ENCODE measurements at places on chromosomes 13 and 19.

- no peak for DNase-seq
Measured at GRCh38 chr13:107860284-107860683, 355.1 kb downstream of the LIG4 start.

- peak; percentile 45 for DNase-seq
Measured at GRCh38 chr19:18843960-18844359, 12.2 kb downstream of the UPF1 start.

DNA sequence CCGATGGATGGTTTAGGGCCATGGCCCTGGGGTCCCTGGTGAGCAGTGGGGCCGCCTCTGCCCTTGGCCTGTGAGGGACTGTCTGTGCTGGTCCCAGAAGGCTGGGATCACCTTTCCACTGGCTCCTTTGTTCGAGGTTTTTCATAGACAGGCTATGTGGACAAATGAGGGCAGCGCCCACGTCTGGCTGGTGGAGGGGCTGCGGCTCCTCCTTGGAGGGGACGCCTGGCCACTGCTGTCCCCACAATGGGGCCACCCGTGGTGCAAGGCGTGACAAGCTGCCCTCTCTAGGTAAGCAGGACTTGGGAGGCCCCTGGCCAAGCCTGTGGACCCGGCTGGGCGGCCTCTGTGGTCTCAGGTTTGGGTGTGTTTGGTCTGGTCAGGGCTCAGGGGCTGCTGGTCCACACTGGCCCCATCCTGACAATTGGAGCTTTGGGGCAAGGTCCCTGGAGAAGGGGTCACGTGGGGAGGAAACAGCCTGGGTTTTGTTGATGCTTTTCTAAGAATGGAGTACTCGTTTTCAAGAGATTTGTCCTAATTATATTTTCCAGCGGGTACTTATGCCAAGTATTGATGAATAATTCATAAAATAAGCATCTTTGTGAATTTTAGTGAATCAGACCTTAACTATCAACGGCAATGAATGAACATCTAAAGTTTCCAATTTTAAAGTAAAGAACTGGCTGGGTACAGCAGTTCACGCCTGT is 33.3 kb downstream of the MCF2L start:
- DNase-seq, result no peak

GRCh38 chr13:51816604-51817249 is 12.8 kb upstream of the DHRS12 start:
- peak; percentile 61 for DNase-seq

GRCh38 chr19:43619262-43620060 is at the start of gene ZNF428:
Gene ZNF428, minus strand, starts transcription at chr19:43619629. Its CDS starts 5,325 bp downstream, at chr19:43614304.
- peak; percentile 67 for DNase-seq

- peak; percentile 96 for DNase-seq
Measured at GRCh38 chr19:52991484-52991883, 22.2 kb upstream of the ERVV-1 start.

DNA sequence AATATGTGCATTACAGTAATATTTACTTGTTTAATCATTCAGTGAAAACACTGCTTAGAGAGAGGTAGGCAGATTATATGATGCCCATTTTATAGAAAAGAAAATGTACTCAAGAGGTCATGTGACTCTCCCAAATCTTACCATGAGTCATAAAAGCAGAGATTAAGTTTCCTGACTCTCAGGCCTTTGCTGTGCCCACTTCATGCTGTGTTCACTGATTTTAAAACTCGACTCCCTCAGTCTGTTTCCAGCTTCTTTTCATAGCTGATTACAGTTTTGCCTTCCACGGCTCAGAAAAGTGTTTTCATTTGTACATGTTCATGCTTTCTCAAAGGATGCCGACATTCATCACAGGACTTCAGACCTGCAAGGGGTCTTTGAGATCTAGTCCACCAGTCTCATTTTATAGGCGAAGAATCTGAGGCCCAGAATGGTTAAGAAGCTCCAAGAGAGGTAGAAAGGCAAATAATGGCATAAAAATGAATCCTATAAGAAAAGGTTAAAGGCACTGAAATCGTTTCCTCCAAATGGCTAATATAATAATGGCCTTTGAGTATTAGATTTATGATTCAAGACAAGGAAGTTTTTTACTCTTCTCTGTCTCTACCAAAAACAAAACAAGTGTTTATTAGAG is 9.0 kb upstream of the IPO5 start:
- DNase-seq, result peak; percentile 40

GRCh38 chr19:50859849-50860248 is 5.1 kb downstream of the KLK3 start:
- no peak for DNase-seq

DNA sequence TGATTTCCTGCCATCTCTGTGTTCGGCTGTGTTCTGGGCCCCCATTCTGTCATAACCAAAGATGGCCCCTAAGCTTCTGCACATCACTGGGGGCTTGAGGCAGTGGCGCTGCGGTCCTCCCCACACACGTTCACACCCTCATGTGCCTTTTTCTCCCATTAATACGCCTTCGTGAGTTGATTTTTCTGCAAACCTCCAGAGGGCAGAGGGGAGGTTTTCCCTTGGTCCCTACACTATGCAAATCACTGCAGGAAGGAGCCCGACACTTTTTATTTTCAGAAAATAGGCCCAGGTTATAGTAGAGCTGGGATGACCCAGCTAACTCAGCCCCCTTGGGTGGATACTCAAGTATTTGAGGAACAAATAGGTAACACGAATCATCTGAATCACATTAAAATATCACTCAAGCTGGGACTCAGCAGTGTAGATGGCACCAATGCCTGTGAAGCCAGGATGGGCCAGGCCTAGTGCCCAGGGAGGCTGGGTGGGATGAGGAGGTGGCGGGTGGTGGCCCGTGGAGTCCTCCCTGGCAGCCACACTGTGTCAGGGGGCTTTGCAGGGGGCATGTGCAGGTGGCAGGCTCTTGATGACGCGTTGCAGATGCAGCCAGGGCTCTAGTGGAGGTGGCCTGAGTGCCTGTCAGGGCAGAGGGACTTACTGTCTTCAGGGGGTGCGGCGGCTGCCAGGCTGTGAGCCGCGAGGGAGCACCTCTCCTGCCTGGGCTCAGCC is 234.3 kb downstream of the TEX29 start:
- DNase-seq, result no peak

GRCh38 chr13:97686594-97686993 is 252.6 kb downstream of the RAP2A start:
- DNase-seq, result no peak

GRCh38 chr13:43935878-43936277 is 56.2 kb downstream of the LACC1 start:
- no peak for DNase-seq

- no peak for DNase-seq
Measured at GRCh38 chr13:74129500-74130191, 4.6 kb downstream of the KLF12 start.

DNA sequence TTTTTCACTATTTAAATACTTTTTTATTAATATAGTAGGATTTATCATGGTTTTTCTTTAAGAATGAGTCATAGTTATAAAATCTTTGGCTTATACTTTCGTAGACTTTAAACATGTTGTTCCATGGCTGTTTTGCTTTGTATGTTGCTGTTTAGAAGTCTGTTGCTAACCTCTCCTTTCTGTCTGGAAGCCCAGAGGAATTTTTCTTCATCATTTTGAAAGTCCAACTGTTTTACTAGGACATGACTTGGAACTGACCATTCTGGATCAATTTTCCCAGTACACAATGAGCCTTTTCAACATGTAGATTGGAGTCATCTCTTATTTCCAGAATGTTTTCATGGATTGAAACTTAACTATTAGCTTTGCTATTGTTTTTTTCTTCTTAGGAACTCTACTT is 7.9 kb downstream of the CAB39L start:
- DNase-seq, result no peak

GRCh38 chr13:45113233-45114224 is 6.8 kb upstream of the GTF2F2 start:
- no peak for DNase-seq

- peak; percentile 11 for DNase-seq
Measured at GRCh38 chr19:6236310-6237291, 43.2 kb downstream of the MLLT1 start.

DNA sequence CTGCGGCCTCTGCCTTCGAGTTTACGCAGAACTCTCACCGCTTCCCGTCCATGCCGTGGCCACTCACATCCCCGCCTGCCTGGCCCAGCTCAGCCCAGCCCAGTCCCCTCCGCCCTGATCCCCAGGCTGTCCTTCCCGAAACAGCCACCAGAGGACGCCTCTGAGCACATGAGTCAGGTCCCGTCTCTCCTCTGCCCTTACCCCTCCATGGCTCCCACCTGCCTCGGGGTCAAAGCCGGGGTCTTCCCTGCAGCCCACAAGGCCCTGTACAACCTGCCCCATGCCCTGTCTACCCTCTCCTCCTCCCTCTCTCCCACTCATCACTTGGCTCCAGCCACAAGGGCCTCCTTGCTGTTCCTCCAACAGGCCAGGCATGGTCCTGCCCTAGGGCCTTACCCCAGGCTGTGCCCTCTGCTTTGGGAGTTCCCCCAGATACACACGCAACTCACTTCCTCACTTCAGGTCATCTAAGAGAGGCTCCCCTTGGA is 8.1 kb upstream of the SEMA6B start:
- peak; percentile 52 for DNase-seq

GRCh38 chr19:29815231-29815630 is 3.4 kb downstream of the CCNE1 start:
- no peak for DNase-seq

DNA sequence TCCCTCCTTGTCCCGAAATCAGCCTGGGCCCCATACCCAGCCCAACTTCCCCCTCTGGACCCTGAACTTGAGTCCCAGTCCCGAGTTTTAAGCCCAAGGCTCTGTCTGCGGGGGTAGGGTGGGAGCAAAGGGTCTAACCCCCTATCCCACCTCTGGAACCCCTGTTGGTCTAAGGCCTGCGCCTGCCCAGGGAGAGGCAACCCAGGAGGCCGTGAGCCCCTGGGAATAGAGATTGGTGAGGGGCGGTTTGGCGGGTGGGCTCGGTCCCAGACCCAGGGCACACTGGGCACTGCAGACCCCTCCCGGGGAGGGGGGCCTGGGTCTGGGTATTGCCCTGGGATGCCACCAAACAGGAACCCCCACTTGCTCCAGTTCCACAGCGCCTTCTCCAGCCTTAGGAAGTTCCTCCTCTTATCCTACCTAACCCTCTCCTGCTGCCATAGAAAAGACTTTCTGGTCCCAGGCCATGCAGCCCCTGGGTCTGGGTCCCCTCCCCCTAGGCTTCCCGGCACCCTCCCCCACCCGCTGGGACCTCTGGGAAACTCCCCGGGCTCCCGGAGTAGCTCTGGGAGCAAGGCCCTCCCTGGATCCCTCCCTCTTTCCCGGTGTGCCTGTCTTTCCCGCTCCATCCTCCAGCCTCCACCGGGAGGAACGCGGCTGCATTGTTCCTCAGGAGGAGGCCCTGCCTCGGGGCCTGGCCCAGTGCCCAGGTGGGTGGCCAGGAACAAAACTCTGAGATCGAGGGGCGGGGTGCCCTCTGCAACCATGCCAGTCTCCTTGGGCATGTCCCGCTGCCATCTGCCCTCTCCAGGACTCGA is 33.6 kb upstream of the NANOS3 start:
- DNase-seq, result peak; percentile 74

DNA sequence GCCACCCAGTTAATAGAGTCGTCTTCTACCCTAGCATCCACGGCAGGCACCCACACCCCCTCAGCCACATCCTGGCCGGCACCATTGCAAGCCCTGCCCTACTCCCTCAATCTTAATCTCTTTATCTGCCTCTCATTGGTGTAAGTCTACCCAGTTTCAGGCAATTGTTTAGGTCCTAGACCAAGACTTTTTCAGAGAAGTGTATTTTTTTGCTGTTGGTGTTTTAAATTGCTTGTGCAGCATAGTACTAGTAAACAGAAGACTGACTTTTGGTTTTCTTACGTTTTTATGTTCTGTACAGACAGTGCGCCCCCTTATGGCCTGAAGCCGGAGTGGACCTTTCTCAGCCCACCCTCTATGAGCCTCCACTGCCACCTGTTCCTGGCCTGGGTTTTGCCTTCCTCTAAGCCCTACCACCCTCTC is 2.3 kb upstream of the LCP1 start:
- DNase-seq, result no peak

DNA sequence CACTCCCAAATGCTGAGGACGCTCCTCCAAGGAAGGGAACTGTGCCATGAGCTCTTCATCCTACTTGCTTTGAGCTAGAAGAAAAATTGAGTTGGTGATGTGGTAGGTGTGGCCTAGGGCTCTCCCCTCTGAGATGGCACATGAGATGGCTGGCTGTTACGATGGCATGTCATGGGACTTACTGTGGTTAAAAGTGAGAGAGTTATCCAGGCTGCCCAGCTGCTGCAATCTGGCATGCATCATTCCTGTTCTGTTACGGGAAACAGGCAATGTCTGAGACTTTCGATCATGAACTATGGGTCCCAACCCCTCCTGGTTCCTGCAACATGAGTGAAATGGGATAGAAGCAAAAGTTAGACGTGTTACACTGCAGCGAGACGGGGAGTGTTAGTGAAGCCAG is 93.3 kb upstream of the SLC15A1 start:
- no peak for DNase-seq

- no peak for DNase-seq
Measured at GRCh38 chr19:2041683-2042484, 9.2 kb downstream of the MKNK2 start.

- DNase-seq, result no peak
Measured at GRCh38 chr13:29059800-29060199, 239.7 kb downstream of the MTUS2 start.

GRCh38 chr13:72122661-72123255 is 255.8 kb upstream of the DACH1 start:
- no peak for DNase-seq

- peak; percentile 57 for DNase-seq
Measured at GRCh38 chr13:93244141-93244917, 17.7 kb downstream of the GPC6 start.

GRCh38 chr13:30156270-30156669 is 151.1 kb downstream of the KATNAL1 start:
- DNase-seq, result no peak

- peak; percentile 75 for DNase-seq
Measured at GRCh38 chr13:99980201-99980823, 1.3 kb upstream of the ZIC2 start.

DNA sequence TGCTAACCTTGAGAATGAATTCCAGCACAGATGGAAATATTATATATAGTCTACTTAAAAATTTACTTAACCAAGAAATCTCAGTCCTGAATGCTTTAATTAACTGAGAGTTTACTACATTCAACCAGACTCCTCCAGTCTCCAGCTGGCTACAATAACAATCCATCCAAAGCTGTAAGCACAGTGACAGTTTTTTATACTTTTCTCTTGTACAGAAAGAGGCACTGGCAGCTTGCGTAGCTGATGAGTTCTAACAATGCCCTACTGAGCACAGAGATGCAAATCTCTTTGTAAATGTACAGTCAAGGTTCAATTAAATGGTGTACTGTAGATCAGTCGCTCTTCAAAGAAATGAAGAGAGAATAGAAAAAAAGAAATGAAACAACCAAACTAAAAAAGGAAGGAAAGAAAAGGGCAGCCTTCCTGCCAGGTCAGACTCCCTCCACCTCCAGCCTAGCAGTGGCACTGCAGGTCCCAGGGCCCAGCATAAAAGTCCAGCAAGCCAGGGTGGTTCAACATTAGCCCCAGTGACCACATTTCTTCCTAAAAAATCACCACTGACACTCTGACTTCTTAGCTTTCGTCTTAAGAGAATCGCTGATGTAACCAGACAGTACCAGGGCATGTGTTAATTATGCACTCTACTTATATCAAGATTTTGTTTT is 88.4 kb downstream of the SACS start:
- DNase-seq, result no peak
